ENCODE measurements at places on chromosomes 2 and 18. TPM values are rescaled to one million over a fixed set of nuclear protein-coding genes. Genes with fewer than 3 reads are reported as not detected.

GRCh38 chr2:16727256-16727655, 61.6 kb upstream of the CYRIA start:
- no peaks in the 10 kb centered on the region for H3K4me1 ChIP-seq
- H3K27ac ChIP-seq, result peak overlapping the region; percentile 4
- H3K36me3 ChIP-seq, result no peaks in the 10 kb centered on the region
- no peak overlapping the region for H3K4me3 ChIP-seq
- no peak for DNase-seq
- peaks cover 37% of the 10 kb centered on the region for H3K27me3 ChIP-seq

- no peaks in the 10 kb centered on the region for H3K27me3 ChIP-seq
- peak overlapping the region; percentile 100 for H3K27ac ChIP-seq
- peak overlapping the region; percentile 98 for H3K4me3 ChIP-seq
- no peaks in the 10 kb centered on the region for H3K36me3 ChIP-seq
Measured at GRCh38 chr2:30226144-30227032, 4.9 kb upstream of the LBH start.

GRCh38 chr2:127024769-127025358, 82.1 kb downstream of the BIN1 start:
- peak overlapping the region; percentile 51 for H3K4me3 ChIP-seq
- peaks cover 13% of the 10 kb centered on the region for H3K4me1 ChIP-seq
- H3K27ac ChIP-seq, result no peak overlapping the region
- no peak for DNase-seq

- no peak overlapping the region for H3K27ac ChIP-seq
- no peak overlapping the region for H3K4me3 ChIP-seq
- peaks cover 4% of the 10 kb centered on the region for H3K36me3 ChIP-seq
- no peaks in the 10 kb centered on the region for H3K27me3 ChIP-seq
- no peak for DNase-seq
- H3K4me1 ChIP-seq, result no peaks in the 10 kb centered on the region
Measured at GRCh38 chr2:52776571-52776970, 991.0 kb upstream of the CHAC2 start.

DNA sequence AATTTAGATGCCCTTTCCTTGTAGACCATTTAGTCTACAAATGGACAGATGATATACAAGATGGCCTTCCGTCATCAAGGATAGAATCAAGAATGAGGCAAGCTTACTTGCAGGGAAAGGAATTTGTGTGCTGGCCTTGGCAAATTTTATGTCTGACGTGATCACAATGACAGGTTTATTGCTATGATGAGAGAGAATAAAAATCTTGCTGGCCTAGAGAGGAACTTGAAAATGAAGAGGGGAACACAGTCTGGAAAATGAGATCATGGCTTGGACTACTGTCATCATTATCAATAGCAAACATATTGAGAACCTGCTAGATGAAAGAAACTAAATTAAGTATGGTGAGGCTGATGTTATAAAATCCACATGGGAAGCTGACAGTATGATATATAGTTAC, 66.0 kb downstream of the CSRNP3 start:
- peaks cover 4% of the 10 kb centered on the region for H3K36me3 ChIP-seq
- H3K27me3 ChIP-seq, result peaks cover 12% of the 10 kb centered on the region
- no peak for DNase-seq
- H3K4me1 ChIP-seq, result no peaks in the 10 kb centered on the region
- no peak overlapping the region for H3K27ac ChIP-seq
- no peak overlapping the region for H3K4me3 ChIP-seq

GRCh38 chr18:44790860-44791259, 110.2 kb downstream of the SETBP1 start:
- H3K36me3 ChIP-seq, result peaks cover 3% of the 10 kb centered on the region
- H3K27ac ChIP-seq, result peak overlapping the region; percentile 14
- DNase-seq, result no peak
- peaks cover 27% of the 10 kb centered on the region for H3K4me1 ChIP-seq
- H3K4me3 ChIP-seq, result no peak overlapping the region

GRCh38 chr18:37550118-37550875, 15.3 kb downstream of the CELF4 start:
- no peaks in the 10 kb centered on the region for H3K27me3 ChIP-seq
- no peak overlapping the region for H3K4me3 ChIP-seq
- peak; percentile 8 for DNase-seq
- H3K36me3 ChIP-seq, result no peaks in the 10 kb centered on the region
- H3K27ac ChIP-seq, result no peak overlapping the region
- no peaks in the 10 kb centered on the region for H3K4me1 ChIP-seq

- H3K4me3 ChIP-seq, result no peak overlapping the region
- H3K27ac ChIP-seq, result no peak overlapping the region
- H3K4me1 ChIP-seq, result peaks cover 3% of the 10 kb centered on the region
- H3K36me3 ChIP-seq, result no peaks in the 10 kb centered on the region
- DNase-seq, result no peak
- H3K27me3 ChIP-seq, result peaks cover 7% of the 10 kb centered on the region
Measured at GRCh38 chr2:72128059-72128842, 19.4 kb downstream of the CYP26B1 start.

DNA sequence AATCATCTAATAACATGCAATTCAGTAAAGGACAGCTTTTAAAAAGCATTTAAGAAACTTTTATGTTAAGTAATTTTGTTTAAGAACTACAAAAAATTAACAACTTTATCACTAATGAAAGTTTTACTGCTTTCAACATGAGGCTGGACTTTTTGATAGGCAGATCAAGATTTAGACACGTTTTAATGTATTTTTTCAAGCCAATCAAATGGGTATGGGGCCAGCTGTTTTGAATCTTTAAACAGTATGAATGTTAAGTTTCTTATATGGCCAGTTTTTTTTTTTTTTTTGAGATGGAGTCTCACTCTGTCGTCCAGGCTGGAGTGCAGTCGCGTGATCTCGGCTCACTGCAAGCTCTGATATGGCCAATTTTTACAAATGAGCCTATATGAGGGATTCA, 73.1 kb downstream of the ST6GAL2 start:
- no peaks in the 10 kb centered on the region for H3K4me1 ChIP-seq
- DNase-seq, result no peak
- H3K36me3 ChIP-seq, result no peaks in the 10 kb centered on the region

DNA sequence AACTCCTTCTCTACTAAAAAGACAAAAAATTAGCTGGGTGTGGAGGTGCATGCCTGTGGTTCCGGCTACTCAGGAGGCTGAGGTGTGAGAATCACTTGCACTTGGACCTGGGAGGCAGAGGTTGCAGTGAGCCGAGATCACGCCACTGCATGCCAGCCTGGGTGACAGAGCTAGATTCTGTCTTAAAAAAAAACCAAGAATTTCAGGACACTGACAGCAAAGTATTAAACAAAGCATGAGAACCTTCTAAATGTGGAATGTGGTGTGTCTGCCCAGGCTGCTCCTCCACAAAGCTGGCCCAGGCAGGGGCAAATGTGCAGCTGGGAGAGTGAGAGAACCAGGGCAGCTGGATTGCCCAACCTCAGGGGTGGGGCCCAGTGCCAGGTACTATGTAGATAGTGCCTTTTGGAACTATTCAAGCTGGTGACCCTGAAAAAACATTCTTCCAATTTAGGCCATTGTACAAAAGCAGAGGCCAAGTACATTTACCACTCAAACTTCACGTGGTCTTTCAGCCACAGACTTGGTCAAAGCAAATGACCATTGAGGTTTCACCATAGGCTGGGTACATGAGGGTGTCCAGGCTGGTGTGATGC, 6.7 kb upstream of the UGT1A5 start:
- no peaks in the 10 kb centered on the region for H3K36me3 ChIP-seq
- H3K27ac ChIP-seq, result no peak overlapping the region
- no peak overlapping the region for H3K4me3 ChIP-seq
- H3K27me3 ChIP-seq, result peaks cover 33% of the 10 kb centered on the region
- H3K4me1 ChIP-seq, result no peaks in the 10 kb centered on the region

GRCh38 chr18:49019446-49020045, 68.8 kb upstream of the SMAD7 start:
- no peak overlapping the region for H3K4me3 ChIP-seq
- no peaks in the 10 kb centered on the region for H3K36me3 ChIP-seq
- no peaks in the 10 kb centered on the region for H3K27me3 ChIP-seq
- H3K27ac ChIP-seq, result no peak overlapping the region
- peak; percentile 54 for DNase-seq

DNA sequence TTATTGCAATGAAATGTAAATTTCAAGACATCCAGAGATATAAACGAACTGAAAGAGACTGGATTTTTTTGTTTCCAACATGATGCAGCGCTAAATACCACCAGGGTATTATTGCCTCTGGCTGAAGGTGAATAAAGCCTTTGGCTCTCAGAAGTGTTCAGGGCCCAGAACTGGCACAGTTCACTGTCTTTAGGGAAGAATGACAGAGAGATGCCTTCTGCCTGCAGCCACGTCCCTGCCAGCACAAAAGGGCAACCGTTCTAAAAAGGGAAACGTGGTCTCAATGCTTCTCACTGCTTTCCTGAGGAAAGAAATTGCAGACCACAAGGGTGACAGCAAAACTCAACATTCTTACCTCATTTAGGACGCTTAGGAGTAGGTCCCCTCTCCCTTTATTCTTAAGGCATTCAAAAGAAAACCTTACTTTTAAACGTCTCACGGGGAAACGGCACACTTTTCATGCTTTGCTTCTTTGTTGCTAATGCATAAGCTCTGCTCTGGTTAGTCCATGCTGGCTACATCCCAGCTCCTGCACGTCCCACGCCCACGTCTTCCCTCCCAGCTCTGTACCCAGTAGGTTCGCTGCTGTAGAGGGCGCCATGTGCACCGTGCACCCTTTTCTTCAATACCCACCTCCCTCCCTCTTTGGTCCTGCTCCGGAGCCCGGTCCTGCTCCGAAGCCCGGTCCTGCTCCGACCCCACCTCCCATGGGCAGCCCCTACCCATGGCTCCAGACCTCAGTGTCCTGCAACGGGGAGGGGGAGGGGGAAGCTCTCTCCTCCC, 171.0 kb downstream of the HRH4 start:
- H3K36me3 ChIP-seq, result no peaks in the 10 kb centered on the region
- no peak overlapping the region for H3K27ac ChIP-seq
- no peak for DNase-seq
- no peak overlapping the region for H3K4me3 ChIP-seq
- H3K27me3 ChIP-seq, result peaks cover 13% of the 10 kb centered on the region
- no peaks in the 10 kb centered on the region for H3K4me1 ChIP-seq

DNA sequence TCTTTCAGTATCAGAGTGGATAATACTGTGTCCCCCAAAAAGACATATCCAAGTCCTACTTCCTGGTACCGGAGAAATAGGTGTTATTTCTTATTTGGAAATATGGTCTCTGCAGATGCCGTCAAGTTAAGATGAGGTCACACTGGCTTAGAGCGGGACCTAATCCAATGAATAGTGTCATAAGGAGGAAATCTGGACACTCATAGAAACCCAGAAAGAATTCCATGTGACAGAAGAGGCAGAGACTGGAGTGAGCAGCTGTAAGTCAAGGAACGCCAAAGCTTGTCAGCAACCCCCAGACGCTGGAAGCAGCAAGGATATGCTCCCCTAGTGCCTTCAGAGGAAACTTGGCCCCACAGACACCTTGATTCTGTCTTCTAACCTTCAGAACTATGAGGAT, 69.8 kb downstream of the CCBE1 start:
- no peaks in the 10 kb centered on the region for H3K36me3 ChIP-seq
- no peaks in the 10 kb centered on the region for H3K4me1 ChIP-seq
- no peak overlapping the region for H3K4me3 ChIP-seq
- peaks cover 9% of the 10 kb centered on the region for H3K27me3 ChIP-seq
- no peak overlapping the region for H3K27ac ChIP-seq

- H3K27ac ChIP-seq, result no peak overlapping the region
- H3K4me1 ChIP-seq, result peaks cover 6% of the 10 kb centered on the region
- no peaks in the 10 kb centered on the region for H3K36me3 ChIP-seq
- H3K27me3 ChIP-seq, result no peaks in the 10 kb centered on the region
- no peak for DNase-seq
Measured at GRCh38 chr2:74079522-74080341, 68.0 kb downstream of the BOLA3 start.

DNA sequence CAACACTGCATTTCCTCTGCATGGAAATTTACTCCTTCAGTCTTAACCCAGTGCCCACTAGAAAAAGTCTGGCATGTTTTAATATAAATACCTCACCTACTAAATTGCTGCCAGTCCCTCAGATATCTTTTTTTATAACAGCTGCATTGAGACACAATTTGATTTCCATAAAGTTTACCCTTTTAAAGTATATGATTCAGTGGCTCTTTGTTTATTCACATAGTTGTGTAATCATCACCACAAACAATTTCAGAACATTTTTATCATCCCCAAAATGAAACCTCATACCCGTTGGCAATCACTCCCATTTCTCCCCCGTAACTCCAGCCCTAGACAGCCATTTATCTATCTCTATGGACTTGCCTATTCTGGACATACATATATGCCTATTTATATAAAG, 17.0 kb upstream of the FRZB start:
- H3K36me3 ChIP-seq, result peaks cover 5% of the 10 kb centered on the region
- no peak for DNase-seq
- no peak overlapping the region for H3K4me3 ChIP-seq
- H3K4me1 ChIP-seq, result no peaks in the 10 kb centered on the region
- H3K27ac ChIP-seq, result no peak overlapping the region

GRCh38 chr18:60865801-60866200, 467.4 kb upstream of the CDH20 start:
- no peak overlapping the region for H3K4me3 ChIP-seq
- DNase-seq, result no peak
- no peaks in the 10 kb centered on the region for H3K36me3 ChIP-seq
- no peak overlapping the region for H3K27ac ChIP-seq
- no peaks in the 10 kb centered on the region for H3K4me1 ChIP-seq

- no peaks in the 10 kb centered on the region for H3K27me3 ChIP-seq
- H3K27ac ChIP-seq, result no peak overlapping the region
- DNase-seq, result peak; percentile 56
- H3K4me3 ChIP-seq, result no peak overlapping the region
- H3K4me1 ChIP-seq, result no peaks in the 10 kb centered on the region
Measured at GRCh38 chr2:3628800-3629199, 29.2 kb upstream of the ALLC start.

DNA sequence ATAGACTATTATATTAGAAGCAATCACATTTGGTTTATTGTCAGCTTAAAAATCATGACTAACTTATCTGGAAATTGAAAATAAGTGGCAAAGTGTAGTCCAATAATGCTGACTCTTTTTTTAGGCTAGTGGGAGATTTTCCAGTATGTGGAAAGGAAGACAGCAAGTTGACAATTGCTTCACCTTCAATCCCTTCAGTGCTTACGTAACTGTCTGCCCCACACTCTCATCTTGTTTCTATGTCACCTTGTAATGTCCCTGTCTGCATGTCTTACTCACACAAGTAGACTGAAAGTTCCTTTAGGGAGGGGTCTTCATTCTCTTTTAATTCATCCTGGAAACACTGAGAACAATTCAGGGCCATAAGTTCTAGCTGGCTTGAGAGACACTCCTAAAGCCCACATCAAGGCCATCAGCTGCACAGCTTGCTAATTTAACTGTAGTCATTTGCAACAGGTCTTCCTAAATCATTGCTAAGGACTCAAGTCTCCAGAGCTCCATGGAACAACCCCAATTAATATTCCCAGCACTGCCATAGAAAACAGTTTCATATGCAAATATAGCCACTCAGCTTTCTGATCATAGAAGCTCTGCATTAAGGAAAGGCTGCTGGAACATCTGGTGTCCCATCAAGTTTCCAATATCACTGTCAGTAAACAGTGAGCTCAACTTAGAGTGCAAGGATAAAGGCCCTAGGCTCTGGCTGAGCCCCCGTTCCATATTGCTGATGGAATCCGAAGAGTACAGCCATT, 230.5 kb downstream of the ETAA1 start:
- H3K27ac ChIP-seq, result no peak overlapping the region
- peaks cover 7% of the 10 kb centered on the region for H3K27me3 ChIP-seq
- no peaks in the 10 kb centered on the region for H3K36me3 ChIP-seq
- H3K4me1 ChIP-seq, result peaks cover 2% of the 10 kb centered on the region

The TRPM8 gene
- not detected for total RNA-seq

The KCNF1 gene
- not detected for total RNA-seq

The MYCN gene
- total RNA-seq, result not detected

The MORN2 gene
- 6.4 TPM for total RNA-seq

The FEV gene
- total RNA-seq, result not detected

The RAB12 gene
- 33.0 TPM for total RNA-seq

The OTOS gene
- total RNA-seq, result not detected

The FBXO41 gene
- total RNA-seq, result 40.1 TPM

The TEX44 gene
- total RNA-seq, result not detected

The DSC1 gene
- total RNA-seq, result not detected

Measured in natural killer cell treated with Interleukin-12 subunit alpha and Interleukin-12 subunit beta and Interleukin-15 and Interleukin-18, amount 100 ng/mL, for 72 hours (primary cell).